ENCODE measurements at places on chromosomes 2 and 18. TPM values are rescaled to one million over a fixed set of nuclear protein-coding genes. Genes with fewer than 3 reads are reported as not detected.

SNTG2 gene
- total RNA-seq, result not detected

PLB1 gene
- total RNA-seq, result 0.58 TPM

SPIRE1 gene
- total RNA-seq, result 12.0 TPM

CCDC141 gene
- under 0.01 TPM for total RNA-seq

TNS1 gene
- total RNA-seq, result 0.50 TPM

RIT2 gene
- not detected for total RNA-seq

EMX1 gene
- total RNA-seq, result not detected

CCDC102B gene
- total RNA-seq, result 64.2 TPM

PASK gene
- total RNA-seq, result 4.4 TPM

METTL4 gene
- total RNA-seq, result 5.8 TPM

DHRS9 gene
- total RNA-seq, result not detected

BOLL gene
- not detected for total RNA-seq

POTEI gene
- total RNA-seq, result 2.8 TPM

TBR1 gene
- not detected for total RNA-seq

MOGAT1 gene
- not detected for total RNA-seq

LAMA3 gene
- 0.98 TPM for total RNA-seq

MYL1 gene
- total RNA-seq, result not detected
